Breast epithelium (tissue), 4 donors: ENCODE measurements at places on chromosomes 7 and 10. TPM values are rescaled to one million over a fixed set of nuclear protein-coding genes. Genes with fewer than 3 reads are reported as not detected.
A peak's percentile ranks its signal among the peaks of the same experiment; 100 is the strongest.

- no peaks in the 10 kb centered on the region for H3K36me3 ChIP-seq
- no peak overlapping the region for H3K4me3 ChIP-seq
- H3K27me3 ChIP-seq: no peaks in the 10 kb centered on the region
- H3K27ac ChIP-seq: no peak overlapping the region
- H3K4me1 ChIP-seq: no peaks in the 10 kb centered on the region
These were observed 162.4 kb downstream of the SEMA3E start for GRCh38 chr7:83486536-83486935.

DNA sequence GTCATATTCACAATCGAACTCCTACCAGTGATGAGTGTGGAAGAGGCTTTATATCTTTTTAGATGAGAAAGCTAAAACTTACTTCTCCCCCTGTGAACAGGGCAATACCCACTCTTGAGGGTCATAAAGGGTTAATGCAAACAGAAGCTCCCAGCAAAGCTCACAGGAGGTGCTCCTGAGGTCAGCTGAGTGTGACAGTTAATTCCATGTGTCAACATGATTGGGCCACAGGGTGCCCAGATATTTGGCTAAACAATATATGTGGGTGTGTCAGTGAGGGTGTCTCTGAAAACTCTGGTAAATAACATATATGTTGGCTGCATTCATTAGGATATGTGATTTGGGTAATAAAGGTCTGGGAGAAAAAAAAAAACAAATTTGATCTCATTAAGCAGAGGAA lies 86.0 kb downstream of the HIP1 start:
- H3K4me1 ChIP-seq: no peaks in the 10 kb centered on the region
- no peak for DNase-seq
- H3K27ac ChIP-seq: no peak overlapping the region
- no peaks in the 10 kb centered on the region for H3K36me3 ChIP-seq
- H3K4me3 ChIP-seq: no peak overlapping the region
- H3K27me3 ChIP-seq: no peaks in the 10 kb centered on the region

DNA sequence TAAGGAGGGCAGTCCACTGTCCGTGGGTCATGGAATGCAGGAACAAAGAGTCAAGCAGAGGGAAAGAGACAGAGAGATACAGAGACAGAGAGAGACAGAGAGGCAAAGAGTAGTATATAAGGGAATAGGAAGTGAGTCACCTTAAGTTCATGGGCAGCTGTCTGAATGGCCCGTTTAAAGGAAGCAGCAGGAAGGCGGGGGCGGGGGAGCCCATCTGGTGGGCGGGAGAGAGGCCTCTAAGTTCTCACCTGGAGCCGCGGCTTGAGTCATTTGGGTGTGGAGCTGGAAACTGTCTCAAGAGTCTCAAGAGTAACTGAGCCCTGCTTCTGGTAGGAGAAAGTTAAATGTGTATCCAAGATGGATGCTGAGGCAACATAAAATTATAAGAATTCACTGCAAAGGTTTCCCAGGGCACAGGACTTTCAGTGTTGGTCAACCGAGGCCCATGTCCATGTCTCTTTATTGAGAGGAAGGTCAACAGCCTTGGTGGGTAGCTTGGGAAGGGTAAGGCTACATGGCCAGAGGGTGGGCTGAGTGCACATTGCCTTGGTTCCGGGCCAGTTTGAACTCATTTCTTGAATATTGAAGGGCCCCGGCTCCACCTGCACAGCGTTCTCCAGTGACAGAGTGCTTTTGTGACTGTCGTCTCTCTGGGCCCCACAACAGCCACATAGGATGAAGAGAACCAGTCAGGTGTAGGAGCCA lies 85.5 kb upstream of the CACUL1 start:
- H3K27me3 ChIP-seq: no peaks in the 10 kb centered on the region
- H3K4me3 ChIP-seq: no peak overlapping the region
- H3K4me1 ChIP-seq: no peaks in the 10 kb centered on the region
- H3K27ac ChIP-seq: no peak overlapping the region
- DNase-seq: no peak

DNA sequence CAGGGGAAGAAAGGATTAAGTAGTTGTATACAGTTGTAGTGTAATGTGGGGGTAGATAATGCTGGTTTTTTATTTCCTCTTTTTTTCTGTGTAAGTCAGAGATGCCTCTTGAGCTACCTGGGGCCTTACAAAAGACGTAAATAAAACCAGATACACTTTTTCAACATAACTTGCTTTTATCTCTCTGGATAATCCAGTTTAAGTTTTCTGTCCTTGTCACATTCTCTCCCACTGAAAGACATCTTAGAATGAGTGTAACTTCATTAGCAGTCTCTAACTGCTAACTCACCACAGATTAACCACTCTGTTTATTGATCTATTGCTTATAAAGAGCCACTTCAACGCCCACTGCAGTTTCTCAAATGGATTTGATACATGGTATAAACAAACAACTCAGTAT lies 64.1 kb upstream of the LRRN3 start:
- H3K27ac ChIP-seq: no peak overlapping the region
- no peak overlapping the region for H3K4me3 ChIP-seq
- DNase-seq: no peak
- H3K4me1 ChIP-seq: no peaks in the 10 kb centered on the region
- H3K36me3 ChIP-seq: no peaks in the 10 kb centered on the region

- no peaks in the 10 kb centered on the region for H3K4me1 ChIP-seq
- no peaks in the 10 kb centered on the region for H3K36me3 ChIP-seq
- no peak overlapping the region for H3K4me3 ChIP-seq
- H3K27me3 ChIP-seq: no peaks in the 10 kb centered on the region
- DNase-seq: no peak
- no peak overlapping the region for H3K27ac ChIP-seq
These were observed 167.2 kb downstream of the NPSR1 start for GRCh38 chr7:34825221-34825620.

GRCh38 chr10:49709934-49710333 lies 30.5 kb downstream of the C10orf53 start:
- H3K27me3 ChIP-seq: peaks cover 8% of the 10 kb centered on the region
- DNase-seq: no peak
- no peak overlapping the region for H3K4me3 ChIP-seq

DNA sequence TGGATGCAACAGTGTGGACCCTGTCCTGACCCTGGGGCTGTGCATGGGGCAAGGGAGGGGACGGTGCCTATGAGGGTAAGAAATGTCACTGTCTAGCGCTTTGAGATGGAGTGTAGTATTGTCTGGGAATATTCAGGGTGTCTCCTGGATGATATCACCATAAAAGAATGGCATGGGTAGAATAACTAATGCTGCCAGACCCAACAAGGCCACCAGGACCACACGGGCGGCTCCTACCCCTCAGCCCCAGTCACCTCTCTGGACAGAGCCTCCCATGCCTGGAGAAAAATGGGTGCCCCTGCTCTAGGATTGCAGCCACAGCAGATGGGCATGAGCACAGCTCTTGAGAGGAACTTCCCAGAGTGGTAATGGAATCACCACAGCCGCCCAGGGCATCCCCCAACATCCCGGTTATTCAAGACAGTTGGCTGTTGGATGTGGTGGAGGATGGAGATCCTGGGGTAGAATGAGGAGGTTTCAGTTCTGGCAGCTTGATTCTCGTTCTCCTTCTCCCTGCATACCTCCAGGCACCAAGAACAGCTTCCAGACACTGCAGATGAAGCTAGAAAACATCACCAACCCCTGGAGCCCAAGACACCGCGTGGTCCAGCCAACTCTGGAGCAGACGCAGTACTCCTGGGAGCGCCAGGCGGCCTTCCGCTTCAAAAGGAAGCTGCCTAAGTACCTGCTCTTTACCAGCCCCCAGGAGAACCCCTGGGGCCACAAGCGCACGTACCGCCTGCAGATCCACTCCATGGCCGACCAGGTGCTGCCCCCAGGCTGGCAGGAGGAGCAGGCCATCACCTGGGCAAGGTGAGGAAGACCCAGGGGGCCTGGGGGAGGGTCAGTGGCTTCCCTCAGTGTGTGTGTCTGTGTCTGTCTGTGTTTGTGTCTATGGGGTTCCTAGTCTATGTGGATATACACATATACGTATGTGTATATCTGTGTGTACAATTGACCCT lies 6.2 kb downstream of the AOC1 start:
- peak; percentile 2 for DNase-seq
- no peaks in the 10 kb centered on the region for H3K36me3 ChIP-seq
- no peaks in the 10 kb centered on the region for H3K27me3 ChIP-seq
- no peaks in the 10 kb centered on the region for H3K4me1 ChIP-seq

GRCh38 chr7:20858951-20859350 lies 72.3 kb upstream of the SP8 start:
- no peak overlapping the region for H3K4me3 ChIP-seq
- DNase-seq: no peak
- H3K27me3 ChIP-seq: no peaks in the 10 kb centered on the region
- no peaks in the 10 kb centered on the region for H3K36me3 ChIP-seq
- H3K4me1 ChIP-seq: no peaks in the 10 kb centered on the region

GRCh38 chr10:98376485-98376884 lies 38.5 kb downstream of the PYROXD2 start:
- no peak for DNase-seq
- peak overlapping the region; percentile 48 for H3K27ac ChIP-seq
- no peaks in the 10 kb centered on the region for H3K4me1 ChIP-seq
- no peaks in the 10 kb centered on the region for H3K36me3 ChIP-seq
- H3K27me3 ChIP-seq: no peaks in the 10 kb centered on the region
- no peak overlapping the region for H3K4me3 ChIP-seq

GRCh38 chr7:128099204-128099671 lies 68.0 kb upstream of the LRRC4 start:
- H3K27me3 ChIP-seq: no peaks in the 10 kb centered on the region
- no peaks in the 10 kb centered on the region for H3K4me1 ChIP-seq
- H3K4me3 ChIP-seq: no peak overlapping the region
- no peak for DNase-seq
- no peaks in the 10 kb centered on the region for H3K36me3 ChIP-seq

GRCh38 chr10:95297402-95297801 lies 6.6 kb upstream of the PDLIM1 start:
- H3K27me3 ChIP-seq: no peaks in the 10 kb centered on the region
- H3K4me3 ChIP-seq: no peak overlapping the region
- no peaks in the 10 kb centered on the region for H3K4me1 ChIP-seq
- DNase-seq: no peak

GRCh38 chr10:70850097-70850496 lies 34.3 kb downstream of the SGPL1 start:
- no peaks in the 10 kb centered on the region for H3K4me1 ChIP-seq
- no peak overlapping the region for H3K27ac ChIP-seq
- no peaks in the 10 kb centered on the region for H3K36me3 ChIP-seq
- H3K27me3 ChIP-seq: no peaks in the 10 kb centered on the region
- DNase-seq: no peak

DNA sequence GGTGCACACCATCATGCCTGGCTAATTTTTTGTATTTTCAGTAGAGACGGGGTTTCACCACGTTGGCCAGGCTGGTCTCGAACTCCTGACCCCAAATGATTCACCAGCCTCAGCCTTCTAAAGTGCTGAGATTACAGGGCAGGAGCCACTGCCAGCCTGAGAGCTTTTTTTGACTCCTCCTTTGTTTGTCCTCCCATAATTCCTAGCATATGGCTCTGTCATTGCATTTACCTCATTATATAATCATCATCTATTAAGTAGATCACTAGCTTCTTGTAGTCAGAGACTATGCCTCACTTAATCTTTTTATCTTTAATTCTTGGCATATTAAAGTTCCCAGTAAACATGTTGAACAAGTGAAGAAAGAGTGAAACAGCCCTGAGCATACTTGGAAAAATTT lies 82.1 kb downstream of the CPEB3 start:
- no peak for DNase-seq
- no peaks in the 10 kb centered on the region for H3K36me3 ChIP-seq
- no peaks in the 10 kb centered on the region for H3K4me1 ChIP-seq

- peaks cover 5% of the 10 kb centered on the region for H3K36me3 ChIP-seq
- H3K4me3 ChIP-seq: no peak overlapping the region
- no peaks in the 10 kb centered on the region for H3K4me1 ChIP-seq
- no peaks in the 10 kb centered on the region for H3K27me3 ChIP-seq
- no peak for DNase-seq
These were observed 287.6 kb upstream of the POM121L12 start for GRCh38 chr7:52747817-52748216.

DNA sequence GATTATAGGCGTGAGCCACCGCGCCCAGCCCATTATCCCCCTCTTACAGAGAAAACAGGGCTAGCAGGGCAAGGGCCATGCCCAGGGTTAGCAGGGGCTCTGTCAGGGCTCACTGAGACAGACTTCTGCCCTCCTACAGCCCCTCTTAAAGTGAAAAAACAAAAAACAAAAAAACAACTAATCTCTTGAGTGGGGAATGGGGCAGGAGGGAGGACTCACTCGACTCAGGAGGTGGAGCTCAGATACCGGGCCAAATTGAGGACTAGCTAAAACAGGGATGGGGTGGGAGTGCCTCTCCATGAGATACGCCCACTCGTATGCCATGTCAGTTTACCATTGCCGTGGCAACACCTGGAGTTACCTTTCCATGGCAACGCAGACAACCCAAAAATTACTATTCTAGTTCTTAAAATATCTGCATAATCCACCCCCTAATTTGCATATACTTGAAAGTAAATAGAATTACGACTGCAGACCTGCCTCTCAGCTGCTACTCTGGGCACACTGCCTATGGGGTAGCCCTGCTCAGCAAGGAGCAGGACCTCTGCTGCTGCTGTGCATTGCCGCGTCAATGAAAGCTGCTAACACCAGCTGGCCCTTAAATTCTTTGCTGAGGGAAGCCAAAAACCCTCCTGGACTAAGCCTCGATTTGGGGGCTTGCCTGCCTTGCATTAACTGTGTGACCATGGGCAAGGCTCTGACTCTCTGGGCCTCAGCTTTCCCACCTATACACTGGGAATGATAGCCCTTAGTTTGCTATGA lies 13.4 kb downstream of the SSC4D start:
- H3K36me3 ChIP-seq: no peaks in the 10 kb centered on the region
- no peak for DNase-seq
- H3K27ac ChIP-seq: no peak overlapping the region
- no peaks in the 10 kb centered on the region for H3K27me3 ChIP-seq
- H3K4me1 ChIP-seq: no peaks in the 10 kb centered on the region
- H3K4me3 ChIP-seq: no peak overlapping the region

Gene SORCS1
- total RNA-seq: 2.9 TPM

Gene ZNF503
- 10.9 TPM for total RNA-seq

Gene CLRN3
- total RNA-seq: not detected

Gene PRPS1L1
- not detected for total RNA-seq

Gene PRKCQ
- 0.64 TPM for total RNA-seq

Gene NSUN5
- total RNA-seq: 23.3 TPM

Gene CYP3A7
- not detected for total RNA-seq

Gene STRA8
- total RNA-seq: not detected

Gene PPP1R17
- total RNA-seq: not detected

Gene MYL10
- total RNA-seq: not detected

Gene HOXA13
- not detected for total RNA-seq
